Femur (tissue), 1 donor: ENCODE measurements at places on chromosomes 4 and X.

- peak; percentile 71 for DNase-seq
These were observed 1.1 kb downstream of the STBD1 start for GRCh38 chr4:76307660-76308014.

- no peak for DNase-seq
These were observed 210.7 kb downstream of the PPP3CA start for GRCh38 chr4:101136373-101137370.

DNA sequence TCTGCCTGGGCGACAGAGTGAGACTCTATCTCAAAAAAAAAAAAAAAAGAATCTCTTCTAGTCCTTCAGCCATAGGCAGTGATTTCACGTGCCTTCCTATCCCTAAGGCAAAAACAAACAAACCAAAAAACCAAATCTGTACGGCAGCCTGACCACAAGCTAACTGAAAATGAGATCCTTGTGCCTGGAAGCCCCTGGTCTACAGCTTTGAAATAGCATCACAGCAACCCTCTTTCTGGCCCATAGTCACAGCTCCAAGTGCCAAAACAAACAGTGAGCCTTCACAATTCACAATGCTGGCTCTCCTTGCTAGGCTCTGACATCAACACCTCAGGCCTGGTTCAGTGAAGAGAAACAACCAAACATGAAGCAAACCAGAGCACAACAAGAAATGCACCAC, 46.1 kb downstream of the TMEM150C start:
- peak; percentile 77 for DNase-seq

DNA sequence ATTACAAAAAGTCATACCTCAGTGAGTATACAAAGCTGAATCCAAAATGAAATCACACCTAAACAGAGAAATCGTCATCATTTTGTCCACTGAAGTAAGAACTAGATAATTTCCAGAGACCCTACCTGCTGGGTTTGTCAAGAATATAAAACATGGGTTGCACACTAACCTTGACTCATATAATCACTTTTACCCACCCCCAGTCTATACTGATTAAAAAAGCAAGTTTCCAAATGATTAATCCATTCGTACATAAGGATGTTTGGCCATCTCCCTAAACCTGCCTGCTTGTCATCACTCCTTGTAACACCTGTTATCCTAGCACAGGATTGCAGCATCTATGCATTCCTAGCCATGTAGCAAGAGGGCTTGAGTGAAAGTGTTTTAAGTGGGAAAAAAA, 4.7 kb downstream of the RAP2C start:
- DNase-seq, result no peak

DNA sequence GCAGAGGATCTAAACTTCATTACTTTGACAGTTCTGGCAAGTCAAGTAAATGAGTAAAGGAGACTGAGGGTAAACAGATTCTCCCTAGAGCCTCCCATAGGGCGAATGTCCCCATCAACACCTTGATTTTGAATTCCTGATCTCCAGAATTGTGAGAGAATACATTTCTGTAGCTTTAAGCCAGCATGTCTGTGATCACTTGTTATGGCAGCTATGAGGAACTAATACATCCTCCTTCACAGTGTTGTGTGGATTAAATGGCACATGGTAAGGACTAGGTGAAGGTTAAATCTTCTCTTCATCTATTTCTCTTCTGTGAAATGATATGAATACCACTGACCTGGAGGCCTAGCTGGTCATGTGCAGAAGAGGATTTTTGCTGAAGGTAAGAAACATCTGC, 137.3 kb downstream of the CPEB2 start:
- no peak for DNase-seq

DNA sequence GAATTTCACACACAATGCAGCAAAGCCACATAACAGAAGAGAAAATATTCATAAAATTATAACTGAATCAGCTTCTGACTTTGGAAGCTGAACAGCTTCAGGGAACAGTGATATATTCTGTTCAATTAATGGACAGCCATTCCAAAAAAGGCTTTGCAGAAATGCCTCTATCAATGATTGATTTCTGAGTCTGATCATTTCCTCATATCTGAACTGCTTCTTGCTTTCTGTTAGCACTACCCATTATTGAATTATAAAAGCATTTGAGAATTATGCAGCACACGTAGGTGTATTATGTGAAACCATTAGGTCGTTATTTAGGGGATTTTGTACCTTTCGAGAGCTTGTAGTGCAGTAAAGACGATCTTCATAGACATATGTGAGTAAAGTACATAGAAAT, 159.6 kb downstream of the STIM2 start:
- DNase-seq, result no peak

- no peak for DNase-seq
These were observed 32.5 kb downstream of the AKAP4 start for GRCh38 chrX:50168241-50168687.

DNA sequence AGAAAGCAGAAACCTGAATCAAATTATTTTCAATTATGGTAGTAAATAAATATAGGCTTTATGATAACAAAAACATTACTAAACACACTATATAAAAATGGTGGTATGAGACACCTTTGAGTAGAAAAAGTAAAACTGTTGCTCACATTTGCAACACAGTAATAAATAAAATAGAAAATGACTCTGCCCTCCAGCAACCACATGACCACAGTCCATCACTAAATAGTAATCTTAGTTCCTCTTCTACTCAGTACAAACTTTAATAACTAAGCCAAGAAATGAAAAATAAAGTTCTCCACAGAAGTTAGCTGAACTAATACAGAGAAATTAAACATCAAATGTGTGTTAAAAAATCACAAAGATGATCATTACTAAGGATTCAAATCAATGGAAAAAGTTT, 108.5 kb downstream of the ADGRA3 start:
- no peak for DNase-seq

DNA sequence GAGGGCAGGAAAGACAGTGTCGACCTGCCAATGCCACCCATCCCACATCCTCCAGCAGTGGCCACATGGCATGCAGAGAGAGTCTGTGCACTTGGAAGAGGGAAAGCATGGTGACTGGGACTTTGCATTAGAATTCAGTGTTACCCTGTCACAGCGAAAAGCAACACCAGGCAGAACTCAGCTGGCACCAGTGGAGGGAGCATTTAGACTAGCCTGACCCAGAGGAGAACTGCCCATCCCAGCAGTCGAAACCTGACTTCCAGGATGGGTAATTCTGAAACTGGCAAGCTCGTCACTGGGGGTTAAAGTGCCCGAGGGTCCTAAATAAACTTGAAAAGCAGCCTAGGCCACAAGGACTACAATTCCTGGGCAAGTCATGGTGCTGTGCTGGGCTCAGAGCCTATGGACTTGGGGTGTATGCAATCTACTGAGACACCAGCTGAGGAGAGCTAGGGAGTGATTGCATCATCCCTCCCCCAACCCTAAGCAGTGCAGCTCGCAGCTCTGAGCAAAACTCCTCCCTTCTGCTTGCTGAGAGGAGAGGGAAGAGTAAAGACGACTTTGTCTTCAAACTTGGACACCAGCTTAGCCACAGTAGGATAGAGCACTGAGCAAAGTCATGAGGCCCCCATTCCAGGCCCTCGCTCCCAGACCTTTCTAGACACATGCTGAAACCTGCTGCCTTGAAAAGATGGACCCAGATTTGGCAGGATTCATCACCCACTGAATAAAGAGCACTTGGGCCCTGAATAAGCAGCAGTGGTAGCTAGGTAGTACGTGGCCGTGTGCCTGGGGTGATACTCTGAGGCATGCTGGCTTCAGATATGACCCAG, 68.8 kb downstream of the DDX60L start:
- no peak for DNase-seq

- DNase-seq, result no peak
These were observed 401.0 kb downstream of the FSTL5 start for GRCh38 chr4:161762796-161763195.

DNA sequence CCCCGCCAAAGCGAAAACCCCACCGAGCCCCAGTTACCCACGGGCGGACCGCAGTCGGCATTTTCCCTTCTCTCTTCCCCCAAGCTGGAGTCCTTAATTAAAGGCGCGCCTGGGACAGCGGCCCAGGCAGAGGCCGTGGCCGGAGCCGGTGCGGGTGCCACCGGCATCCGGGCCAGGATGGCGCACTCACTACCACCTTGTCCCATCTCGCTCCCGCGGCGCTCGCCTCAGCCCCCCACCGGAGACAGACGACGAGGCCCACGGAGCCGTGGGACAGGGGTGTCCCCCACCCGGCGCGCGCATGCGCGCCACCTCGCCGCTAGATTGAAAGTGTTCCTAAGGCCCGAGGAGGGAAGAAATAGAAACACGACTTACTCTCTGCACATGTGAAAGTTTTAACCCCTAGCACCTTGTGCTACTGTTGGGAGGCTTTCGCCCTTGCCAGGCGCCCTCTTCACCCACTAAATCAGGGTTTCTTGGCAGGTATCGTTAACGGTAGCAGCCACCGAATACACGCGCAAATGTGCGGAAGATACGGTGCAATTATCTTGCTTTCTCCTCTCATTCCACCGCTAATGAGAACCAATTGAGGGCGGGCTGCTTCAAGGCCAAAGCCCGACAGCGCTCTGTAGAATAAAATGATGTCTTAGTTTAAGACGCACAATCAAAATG, 64.3 kb upstream of the CCDC160 start:
- DNase-seq, result peak; percentile 24

- DNase-seq, result no peak
These were observed 7.0 kb downstream of the PNMA3 start for GRCh38 chrX:153063315-153063714.

DNA sequence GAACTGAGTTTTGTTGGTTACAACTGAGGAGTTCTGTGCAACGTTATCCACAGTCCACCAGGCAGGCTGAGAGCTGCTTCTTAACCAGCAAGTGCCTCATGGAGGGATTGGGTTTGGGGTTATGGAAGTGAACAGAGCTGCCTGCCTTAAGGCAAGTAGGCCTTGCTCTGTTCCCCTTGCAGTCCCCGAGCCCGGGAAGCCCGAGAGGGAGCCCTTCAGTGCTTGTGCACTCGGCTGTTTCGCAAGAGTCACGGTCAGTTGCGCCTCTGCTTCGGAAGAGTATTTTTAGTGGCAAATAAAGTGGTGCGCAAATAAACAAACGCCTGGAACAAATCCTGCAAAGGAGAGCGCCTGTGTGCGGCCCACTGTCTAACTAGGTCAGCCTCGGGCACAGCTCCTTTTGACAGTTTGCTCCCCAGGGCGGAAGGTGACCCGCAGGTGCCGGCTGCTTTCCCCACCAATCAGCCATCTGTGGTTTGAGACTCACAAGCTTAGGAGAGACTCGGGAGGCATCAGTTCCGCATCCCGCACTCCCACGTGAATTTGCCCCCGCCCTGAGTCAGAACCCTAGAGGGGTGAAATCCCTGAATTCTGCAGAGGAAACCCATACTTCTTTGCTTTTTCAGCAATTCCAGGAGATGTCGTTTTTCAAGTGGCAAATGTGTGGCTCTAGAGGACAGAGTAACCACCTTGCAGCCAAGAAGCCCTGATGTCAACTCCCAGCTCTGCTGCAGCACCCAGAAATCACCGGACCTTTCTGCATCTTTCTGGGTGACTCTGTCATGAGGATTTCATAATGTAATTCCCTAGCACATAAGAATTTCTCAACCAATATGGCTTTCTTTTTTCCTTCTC, 56.8 kb downstream of the LGI2 start:
- no peak for DNase-seq

DNA sequence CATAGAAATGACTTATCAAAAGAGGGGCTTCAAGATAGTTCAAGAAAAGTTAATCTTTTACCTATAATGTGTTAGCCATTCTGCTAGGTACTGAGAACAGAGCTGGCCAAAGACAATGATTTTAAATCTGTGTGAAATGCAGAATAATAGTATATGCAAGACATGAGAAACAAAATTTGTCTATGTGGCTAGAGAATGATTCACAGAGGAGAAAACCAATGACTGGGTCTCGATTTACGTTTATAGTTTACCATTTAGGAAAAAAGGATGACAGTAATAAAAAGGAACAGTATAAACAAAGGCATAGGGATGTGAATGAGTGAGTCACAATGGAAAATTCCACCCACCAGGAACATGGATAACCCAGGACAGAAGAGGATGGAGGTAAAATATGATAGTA, 31.9 kb downstream of the NPFFR2 start:
- DNase-seq, result no peak

- DNase-seq, result no peak
These were observed 36.0 kb downstream of the CXCL8 start for GRCh38 chr4:73776321-73776729.

DNA sequence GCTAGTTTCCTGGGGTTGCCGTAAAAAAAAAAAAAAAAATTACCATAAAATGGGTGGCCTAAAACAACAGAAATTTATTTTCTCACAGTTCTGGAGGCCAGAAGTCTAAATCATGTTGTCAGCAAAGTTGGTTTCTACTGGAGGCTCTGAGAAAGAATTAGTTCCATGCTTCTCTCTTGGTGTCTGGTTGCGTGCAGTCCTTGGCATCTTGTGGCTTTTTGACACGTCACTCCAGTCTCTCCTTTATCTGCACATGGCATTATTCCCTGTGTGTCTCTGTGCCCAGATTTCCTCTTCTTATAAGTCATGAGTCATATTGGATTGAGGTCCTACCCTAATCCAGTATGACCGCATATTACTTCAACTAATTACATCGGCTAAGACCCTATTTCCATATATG, 38.7 kb downstream of the SPATA4 start:
- peak; percentile 16 for DNase-seq

- DNase-seq, result no peak
These were observed 261.6 kb downstream of the ARHGAP24 start for GRCh38 chr4:85736571-85736970.
